ENCODE measurements at places on chromosomes 6 and 20.

DNA sequence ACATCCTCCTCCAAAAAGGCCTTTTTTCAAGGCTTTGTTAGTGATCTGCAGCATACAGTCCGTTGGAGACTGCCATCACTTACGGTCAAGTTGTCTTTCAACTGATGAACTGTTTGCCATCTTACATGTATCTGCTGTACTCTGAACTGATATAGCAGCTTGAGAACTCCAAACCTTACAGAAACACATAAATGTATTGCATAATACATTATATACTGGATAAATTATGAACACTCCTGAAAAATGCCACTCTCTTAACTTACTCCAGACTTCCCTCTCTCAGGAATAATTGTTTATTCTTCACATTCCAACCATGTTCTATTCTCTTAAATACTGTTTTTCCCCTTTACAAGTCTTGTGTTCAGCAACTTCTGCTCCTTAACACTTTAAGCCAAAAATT lies 14.6 kb upstream of the RHAG start:
- no peak for DNase-seq

DNA sequence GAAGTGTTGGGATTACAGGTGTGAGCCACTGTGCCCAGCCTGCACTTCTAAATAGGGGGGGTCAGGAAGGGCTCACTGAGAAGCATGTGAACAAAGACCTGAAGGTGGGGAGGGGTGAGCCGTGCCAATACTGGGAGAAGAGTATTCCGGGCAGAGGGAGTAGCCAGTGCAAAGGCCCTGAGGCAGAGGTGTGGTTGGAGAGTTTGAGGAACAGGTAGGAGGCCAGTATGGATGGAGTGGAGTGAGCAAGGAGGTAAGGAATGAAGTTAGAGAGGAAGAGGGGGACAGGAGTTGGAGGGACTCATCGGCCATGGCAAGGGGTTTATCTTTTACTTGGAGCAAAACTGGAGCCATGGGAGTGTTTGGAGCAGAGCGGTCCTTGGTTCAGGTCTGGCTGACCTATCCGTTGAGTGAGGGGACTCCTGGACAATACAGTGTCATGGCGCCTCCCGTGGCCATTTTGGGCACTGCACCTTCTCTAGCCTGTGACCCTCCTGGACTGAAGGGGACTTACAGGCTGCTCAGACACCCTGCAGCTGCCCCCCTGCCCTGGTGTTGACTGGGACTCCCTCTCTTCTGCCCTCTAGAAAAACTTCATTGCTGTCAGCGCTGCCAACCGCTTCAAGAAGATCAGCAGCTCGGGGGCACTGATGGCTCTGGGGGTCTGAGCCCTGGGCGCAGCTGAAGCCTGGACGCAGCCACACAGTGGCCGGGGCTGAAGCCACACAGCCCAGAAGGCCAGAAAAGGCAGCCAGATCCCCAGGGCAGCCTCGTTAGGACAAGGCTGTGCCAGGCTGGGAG lies 12.1 kb downstream of the FOXS1 start:
- no peak for DNase-seq

DNA sequence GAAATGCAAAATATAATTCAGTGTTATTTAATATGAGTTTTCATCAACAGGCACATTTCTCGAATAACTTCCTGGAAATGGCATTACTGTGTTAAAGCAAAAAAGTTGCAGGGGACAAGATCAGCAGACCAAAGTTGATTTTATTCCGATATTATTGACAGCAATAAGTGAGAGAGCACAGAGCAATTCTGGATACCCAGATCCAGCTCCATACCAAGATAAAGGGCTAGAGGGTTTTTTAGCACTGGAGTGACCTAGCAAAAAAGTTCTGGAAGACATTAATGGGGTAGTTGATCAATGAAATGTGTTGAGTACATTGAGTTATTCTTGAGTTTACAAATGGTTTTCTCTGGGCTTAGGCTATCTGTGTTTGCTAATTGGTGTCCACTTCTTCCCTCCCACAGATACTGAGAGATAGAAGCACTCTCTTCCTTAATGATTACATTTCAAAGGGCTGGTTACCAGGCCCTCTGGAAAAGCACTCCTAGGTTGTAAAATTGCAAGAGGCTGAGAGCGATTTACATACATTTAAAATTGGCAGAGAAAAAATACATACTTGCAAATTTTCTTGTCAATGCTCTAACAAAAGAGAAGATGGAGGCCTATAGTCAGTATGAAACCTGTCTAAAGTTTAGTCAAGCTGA lies 47.0 kb upstream of the MANEA start:
- no peak for DNase-seq

DNA sequence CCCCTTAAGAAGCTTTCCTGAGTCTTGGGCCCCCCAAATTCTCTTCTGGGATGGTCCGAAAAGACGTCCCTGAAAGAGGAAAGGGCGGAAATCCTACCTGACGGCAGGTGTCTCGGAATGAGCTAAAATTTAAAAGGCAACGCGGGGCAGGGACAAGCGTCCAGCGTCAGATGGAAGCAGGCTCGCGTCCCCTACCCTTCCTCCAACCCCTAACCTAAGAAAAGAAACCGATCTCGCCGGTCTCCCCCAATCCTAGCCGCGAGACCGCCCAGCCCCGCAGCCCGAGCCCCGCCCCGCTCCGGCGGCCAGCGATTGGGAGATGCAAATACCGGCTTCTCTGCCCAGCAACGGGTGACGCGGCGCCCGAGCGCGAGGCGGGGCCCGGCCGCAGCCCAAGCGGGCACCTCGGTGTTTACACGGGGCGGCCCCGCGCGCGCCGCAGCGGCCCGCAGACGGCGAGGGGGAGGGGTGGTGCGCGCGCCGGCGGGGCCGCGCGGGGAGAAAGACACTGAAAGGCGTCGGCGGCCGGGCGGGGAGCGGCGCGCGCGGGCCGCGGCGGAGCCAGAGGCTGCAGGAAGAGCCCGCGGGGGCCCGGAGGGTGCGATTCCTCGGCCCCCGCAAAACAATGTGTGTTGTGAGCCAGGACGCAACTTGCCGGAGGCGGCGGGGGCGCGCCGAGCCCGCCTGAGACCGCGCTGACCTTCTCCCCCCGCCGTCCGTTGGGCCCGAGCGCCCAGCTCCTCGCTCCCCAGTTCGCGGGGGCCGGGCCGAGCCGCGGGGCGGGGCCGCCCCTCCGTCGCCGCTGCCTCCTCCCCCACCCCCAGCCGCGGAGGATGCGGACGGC lies at the start of gene SOX12:
SOX12 (plus strand) TSS at position 508 of the 844 bp plus-strand sequence. CDS start 373 bp downstream, outside the sequence.
- DNase-seq, result peak; percentile 62

DNA sequence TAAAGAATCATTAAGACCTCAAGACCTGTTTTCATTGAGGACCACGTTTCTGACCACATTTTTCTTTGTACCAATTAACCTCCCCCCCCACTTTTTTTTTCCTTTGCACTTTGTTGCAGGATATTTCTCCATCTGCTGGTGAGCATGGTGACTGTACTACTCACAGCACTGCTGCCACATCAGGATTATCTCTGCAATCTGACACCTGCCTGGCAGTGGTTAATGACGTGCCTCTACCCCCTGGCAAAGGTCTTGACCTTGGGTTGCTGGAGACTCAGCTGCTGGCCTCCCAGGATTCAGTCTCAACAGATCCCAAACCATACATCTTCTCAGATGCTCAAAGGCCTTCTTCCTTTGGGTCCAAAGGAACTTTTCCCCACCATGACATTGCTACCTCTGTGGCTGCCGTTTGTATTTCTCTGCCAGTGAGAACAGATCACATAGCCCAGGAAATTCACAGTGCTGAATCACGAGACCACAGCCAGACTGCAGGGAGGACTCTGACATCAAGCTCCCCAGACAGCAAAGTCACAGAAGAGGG lies 46.6 kb upstream of the EDN3 start:
- no peak for DNase-seq

DNA sequence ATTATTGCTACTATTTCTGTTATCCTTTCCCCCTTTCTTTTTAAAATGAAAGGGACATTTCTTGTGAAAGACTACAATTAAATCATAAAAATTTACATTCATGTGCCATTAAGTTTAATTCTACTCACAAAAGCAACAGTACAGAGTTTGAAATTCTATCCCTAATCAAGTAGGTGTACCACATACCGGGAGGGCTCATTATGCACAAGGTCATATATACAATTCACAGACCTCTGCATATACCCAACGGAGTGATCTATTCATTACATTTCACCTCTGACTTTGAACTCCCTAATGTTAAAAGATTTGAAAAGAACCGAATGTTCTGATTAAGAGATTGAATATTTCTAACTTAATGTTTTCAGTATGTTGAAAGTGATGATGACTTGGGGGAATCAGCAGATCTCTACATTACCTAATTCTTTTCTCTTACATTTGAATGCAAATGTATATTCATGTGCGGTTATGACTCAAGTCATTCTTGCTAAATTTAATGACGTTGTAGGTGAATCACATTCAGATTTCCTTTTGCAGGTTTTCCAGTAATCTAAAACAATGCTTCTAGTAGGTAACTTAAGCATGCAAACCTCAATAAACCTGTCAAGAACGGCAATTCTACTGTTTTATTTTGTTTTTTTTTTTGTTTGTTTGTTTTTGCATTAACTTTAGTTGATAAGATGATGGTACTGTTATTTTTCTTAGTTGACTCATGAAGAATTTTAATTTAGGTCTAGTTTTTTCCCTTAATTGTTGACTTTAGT lies 7.3 kb downstream of the EYA4 start:
- DNase-seq, result no peak

GRCh38 chr6:14630016-14630415 lies 512.4 kb downstream of the CD83 start:
- DNase-seq, result no peak

- no peak for DNase-seq
These were observed 81.0 kb downstream of the TMEM170B start for GRCh38 chr6:11618533-11618932.

- no peak for DNase-seq
These were observed 26.8 kb downstream of the REV3L start for GRCh38 chr6:111456208-111456607.

GRCh38 chr6:142015011-142015410 lies 117.7 kb upstream of the GJE1 start:
- DNase-seq, result no peak

DNA sequence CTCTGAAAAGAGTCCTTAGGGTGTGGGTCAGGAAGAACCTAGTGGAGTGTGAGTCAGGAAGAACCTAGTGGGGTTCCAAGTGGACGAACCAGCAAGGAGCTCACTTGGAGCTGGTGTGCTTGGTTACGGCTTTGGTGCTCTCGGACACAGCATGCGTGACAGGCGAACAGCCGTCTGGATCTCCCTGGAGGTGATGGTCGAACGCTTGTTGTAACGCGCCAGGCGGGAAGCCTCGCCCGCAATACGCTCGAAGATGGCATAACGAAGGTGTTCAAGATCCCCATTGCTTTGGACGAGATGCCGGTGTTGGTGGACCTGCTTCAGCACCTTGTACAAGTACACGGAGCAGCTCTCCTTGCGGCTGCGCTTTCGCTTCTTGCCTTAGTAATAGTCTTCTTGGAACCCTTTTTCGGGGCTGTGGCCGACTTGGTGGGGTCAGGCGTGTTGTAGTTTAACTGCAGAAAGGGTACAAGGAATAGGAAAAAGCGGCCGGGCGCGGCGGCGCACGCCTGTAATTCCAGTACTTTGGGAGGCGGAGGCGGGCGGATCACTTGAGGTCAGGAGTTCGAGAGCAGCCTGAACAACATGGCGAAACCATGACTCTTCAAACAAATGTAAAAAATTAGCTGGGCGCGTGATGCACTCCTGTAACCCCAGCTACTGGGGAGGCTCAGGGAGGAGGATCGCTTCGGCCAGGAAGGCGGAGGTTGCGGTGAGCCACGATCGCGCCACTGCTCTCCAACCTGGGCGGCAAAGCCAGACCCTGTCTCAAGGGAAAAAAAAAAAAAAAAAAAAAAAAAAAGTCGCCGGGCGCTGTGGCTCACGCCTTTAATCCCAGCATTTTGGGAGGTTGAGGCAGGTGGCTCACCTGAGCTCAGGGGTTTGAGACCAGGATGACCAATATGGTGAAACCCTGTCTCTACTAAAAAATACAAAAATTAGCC lies 48.0 kb downstream of the OR2B2 start:
- DNase-seq, result no peak

DNA sequence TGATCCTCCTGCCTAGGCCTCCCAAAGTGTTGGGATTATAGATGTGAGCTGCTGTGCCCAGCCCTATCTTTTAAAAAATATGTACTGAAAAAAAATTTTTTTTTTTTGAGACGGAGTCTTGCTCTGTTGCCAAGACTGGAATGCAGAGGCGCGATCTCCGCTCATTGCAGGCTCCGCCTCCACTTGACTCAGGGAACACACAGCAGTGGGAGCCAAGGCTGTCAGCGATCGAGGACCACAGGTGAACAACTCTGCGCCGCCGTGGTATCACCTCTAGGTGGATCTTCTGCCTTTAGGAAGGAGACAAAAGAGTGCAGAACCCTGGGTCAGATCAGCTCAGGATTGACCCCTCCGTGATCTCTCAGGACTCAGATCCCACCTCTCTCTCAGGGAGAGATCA lies 13.7 kb downstream of the RAET1E start:
- no peak for DNase-seq

DNA sequence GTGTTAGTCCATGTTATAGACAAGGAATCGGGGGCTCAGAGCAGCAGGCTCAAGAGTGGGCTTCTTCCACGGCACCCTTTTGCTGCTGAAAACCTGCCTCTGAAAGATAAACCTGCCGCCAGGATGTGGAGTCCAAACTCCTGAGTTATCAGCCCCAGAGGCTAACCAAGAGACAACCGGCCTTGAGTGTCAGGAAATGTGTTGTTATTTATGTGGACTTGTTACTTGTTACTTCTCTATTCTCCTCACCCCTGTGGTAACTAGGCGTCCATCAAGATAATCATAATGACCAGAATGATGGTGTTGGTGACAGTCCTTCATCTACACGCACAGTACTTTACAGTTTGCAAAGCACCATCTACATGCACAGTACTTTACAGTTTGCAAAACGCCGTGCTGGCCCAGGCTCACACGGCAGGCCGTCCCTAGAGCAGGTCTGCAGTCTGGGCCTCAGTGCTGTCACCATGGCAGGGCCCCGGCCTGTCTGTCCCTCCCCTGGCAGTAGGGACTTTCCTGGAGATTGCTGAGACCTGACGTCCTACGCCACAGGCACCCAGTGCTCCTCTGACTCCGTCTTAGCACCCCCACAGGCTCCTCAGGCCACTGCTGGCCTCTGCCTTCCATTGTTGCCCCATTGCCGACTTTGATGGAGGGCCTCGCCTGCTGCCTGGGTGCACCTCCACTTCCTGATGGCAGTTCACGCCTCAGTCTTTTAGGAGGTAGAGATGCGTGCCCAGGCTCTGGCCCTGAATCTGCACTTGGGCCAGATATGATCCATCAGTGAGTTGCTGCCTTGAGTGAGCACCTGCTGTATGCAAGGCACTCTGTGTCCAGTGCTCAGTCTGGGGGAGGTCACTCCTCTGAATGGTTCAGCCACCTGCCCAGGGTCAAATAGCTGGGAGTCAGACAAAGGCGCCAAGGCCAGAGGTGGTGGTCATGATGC lies 9.1 kb upstream of the BPIFB4 start:
- no peak for DNase-seq

DNA sequence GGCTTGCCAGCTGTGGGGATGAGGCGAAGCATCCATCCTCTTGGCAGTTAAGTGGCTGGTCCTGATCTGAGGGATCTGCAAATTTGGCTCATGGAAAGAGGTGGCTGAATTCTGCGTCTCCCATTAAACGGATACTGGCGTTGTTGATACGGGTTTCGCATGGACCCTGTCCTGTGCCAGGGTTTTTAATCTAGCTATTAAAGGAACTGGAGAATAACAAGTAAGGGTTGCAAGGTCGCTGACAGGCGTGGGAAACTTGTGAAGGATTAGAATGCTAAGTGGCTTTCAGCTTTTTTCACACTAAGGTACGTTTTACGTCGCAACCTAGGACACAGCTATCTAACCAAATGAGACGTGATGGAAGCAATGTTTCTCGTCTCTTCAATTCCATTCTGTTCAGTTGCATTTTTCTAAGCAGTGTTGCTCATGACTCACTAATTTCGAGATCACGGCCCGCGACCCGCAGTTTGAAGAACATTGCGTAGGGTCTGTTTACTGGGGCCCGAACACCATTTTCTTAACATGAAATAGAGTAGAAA lies 852 bp downstream of the GMNN start:
- no peak for DNase-seq
